Immature natural killer cell (primary cell): ENCODE measurements at places on chromosomes 12 and 14. TPM values are rescaled to one million over a fixed set of nuclear protein-coding genes. Genes with fewer than 3 reads are reported as not detected.

LGMN gene
- 7.4 TPM for polyA plus RNA-seq

POTEM gene
- not detected for polyA plus RNA-seq

ADAM21 gene
- not detected for polyA plus RNA-seq

GRCh38 chr12:56766535-56766934, 3.4 kb downstream of the HSD17B6 start:
- H3K36me3 ChIP-seq = no peaks in the 10 kb centered on the region
- no peak overlapping the region for H3K4me3 ChIP-seq
- H3K27me3 ChIP-seq = no peaks in the 10 kb centered on the region
- H3K27ac ChIP-seq = no peak overlapping the region

GRCh38 chr14:54652188-54652587, 85.3 kb downstream of the SAMD4A start:
- DNase-seq = no peak
- H3K27ac ChIP-seq = no peak overlapping the region
- H3K36me3 ChIP-seq = no peaks in the 10 kb centered on the region
- H3K4me3 ChIP-seq = no peak overlapping the region
- H3K27me3 ChIP-seq = peaks cover 5% of the 10 kb centered on the region

DNA sequence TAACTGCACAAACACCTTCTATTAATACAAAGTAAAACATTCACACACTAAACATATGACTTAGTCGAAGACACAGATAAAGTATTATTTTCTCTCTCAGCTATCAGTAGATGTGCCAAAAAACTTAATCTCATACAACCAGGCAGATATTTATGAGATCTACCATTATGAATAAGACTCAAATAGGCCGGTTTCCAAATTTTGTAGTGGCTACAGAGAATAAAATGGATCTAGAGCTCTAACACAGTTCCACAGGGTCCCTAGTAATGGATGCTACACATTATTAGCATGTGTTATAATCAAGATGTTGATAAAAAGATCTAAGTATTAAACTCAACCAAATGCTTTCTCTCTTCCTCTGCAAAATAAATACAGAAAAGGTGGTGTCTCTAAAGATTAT, 10.4 kb downstream of the SAV1 start:
- DNase-seq = no peak
- H3K36me3 ChIP-seq = peaks cover 6% of the 10 kb centered on the region
- H3K27ac ChIP-seq = no peak overlapping the region
